ENCODE measurements at places on chromosomes 3 and 15.

DNA sequence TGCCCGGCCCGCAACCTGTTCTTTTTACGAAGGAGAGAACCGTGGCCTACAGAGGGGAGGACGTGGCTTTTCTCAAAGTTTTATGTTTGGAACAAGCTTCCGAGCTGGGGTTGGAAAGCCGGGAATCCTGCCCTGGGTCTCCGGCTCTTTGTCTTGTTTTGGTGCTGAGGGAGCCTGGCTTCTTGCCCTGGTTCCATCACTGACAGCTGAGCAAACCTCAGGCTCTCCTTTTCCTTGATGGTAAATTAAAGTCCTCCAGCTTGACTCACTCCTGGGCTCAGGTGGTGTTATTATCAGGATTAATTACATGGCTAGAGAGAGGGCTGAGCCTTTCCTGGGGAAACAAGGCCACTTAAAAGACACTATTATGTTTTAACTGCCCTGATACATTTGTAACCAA is 289.5 kb upstream of the RGMA start:
- DNase-seq, result no peak
- H3K27me3 ChIP-seq, result no peaks in the 10 kb centered on the region
- no peak overlapping the region for H3K4me3 ChIP-seq
- H3K27ac ChIP-seq, result no peak overlapping the region
- H3K36me3 ChIP-seq, result no peaks in the 10 kb centered on the region

GRCh38 chr15:49507261-49507660 is 84.2 kb downstream of the FGF7 start:
- DNase-seq, result no peak
- H3K27me3 ChIP-seq, result no peaks in the 10 kb centered on the region
- no peak overlapping the region for H3K27ac ChIP-seq
- H3K4me3 ChIP-seq, result no peak overlapping the region
- H3K4me1 ChIP-seq, result peaks cover 5% of the 10 kb centered on the region
- no peaks in the 10 kb centered on the region for H3K36me3 ChIP-seq

- no peak for DNase-seq
- H3K27ac ChIP-seq, result no peak overlapping the region
- H3K4me3 ChIP-seq, result no peak overlapping the region
- peaks cover 5% of the 10 kb centered on the region for H3K4me1 ChIP-seq
- no peaks in the 10 kb centered on the region for H3K36me3 ChIP-seq
Measured at GRCh38 chr3:112763258-112763657, 83.4 kb downstream of the CD200R1L start.

GRCh38 chr3:108158251-108158650 is 64.0 kb downstream of the IFT57 start:
- DNase-seq, result no peak
- H3K27ac ChIP-seq, result no peak overlapping the region
- H3K36me3 ChIP-seq, result no peaks in the 10 kb centered on the region
- no peak overlapping the region for H3K4me3 ChIP-seq
- H3K27me3 ChIP-seq, result no peaks in the 10 kb centered on the region

DNA sequence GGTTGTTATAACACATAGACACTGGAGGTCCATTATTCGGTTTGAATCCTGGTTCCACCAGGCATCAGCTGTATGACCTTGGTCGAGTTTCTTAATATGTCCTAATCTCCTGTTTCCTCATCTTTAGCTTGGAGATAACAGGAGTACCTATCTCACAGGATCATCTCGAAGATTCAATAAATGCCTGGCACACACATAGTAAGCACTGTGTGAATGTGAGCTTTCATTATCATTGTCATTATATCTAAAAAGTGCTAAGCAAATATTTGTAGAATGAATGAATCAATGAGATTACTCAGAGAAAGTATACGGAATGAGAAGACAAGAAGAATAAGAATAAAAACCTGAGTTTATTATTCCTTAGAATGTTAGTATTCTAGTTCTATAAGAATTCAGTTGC is 227.4 kb upstream of the CFAP20DC start:
- H3K27ac ChIP-seq, result no peak overlapping the region
- H3K4me3 ChIP-seq, result no peak overlapping the region
- no peak for DNase-seq
- H3K27me3 ChIP-seq, result no peaks in the 10 kb centered on the region
- H3K4me1 ChIP-seq, result no peaks in the 10 kb centered on the region

GRCh38 chr3:133490468-133491351 is 82.8 kb upstream of the CDV3 start:
- H3K36me3 ChIP-seq, result no peaks in the 10 kb centered on the region
- no peak overlapping the region for H3K4me3 ChIP-seq
- H3K27me3 ChIP-seq, result no peaks in the 10 kb centered on the region
- H3K27ac ChIP-seq, result no peak overlapping the region
- DNase-seq, result no peak
- peaks cover 7% of the 10 kb centered on the region for H3K4me1 ChIP-seq

- H3K4me3 ChIP-seq, result no peak overlapping the region
- H3K4me1 ChIP-seq, result no peaks in the 10 kb centered on the region
- H3K27me3 ChIP-seq, result no peaks in the 10 kb centered on the region
Measured at GRCh38 chr3:4845882-4846281, 133.4 kb upstream of the BHLHE40 start.

GRCh38 chr3:116164039-116164438 is 281.2 kb downstream of the LSAMP start:
- no peak overlapping the region for H3K4me3 ChIP-seq
- H3K27ac ChIP-seq, result no peak overlapping the region
- H3K27me3 ChIP-seq, result no peaks in the 10 kb centered on the region

DNA sequence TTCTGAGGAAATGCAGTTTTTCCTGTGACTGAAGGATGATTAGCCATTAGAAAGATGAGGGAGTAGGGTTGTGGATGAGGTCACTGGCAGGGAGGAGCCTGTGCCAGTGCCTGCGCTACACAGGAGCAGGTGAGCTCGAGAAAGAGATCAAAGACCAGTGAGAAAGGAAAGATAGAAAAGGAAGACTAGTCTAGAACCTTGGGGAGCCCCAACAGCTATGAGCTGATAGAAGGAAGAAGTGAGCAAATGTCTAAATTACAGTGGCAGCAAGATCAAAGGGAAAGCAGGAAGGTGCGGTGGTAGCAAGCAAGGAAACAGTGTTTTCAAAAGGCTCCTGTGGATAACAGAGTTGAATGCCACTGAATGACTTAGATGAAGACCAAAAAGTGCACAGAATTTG is 39.6 kb downstream of the LNP1 start:
- no peaks in the 10 kb centered on the region for H3K4me1 ChIP-seq
- H3K4me3 ChIP-seq, result no peak overlapping the region
- no peak overlapping the region for H3K27ac ChIP-seq
- DNase-seq, result no peak

DNA sequence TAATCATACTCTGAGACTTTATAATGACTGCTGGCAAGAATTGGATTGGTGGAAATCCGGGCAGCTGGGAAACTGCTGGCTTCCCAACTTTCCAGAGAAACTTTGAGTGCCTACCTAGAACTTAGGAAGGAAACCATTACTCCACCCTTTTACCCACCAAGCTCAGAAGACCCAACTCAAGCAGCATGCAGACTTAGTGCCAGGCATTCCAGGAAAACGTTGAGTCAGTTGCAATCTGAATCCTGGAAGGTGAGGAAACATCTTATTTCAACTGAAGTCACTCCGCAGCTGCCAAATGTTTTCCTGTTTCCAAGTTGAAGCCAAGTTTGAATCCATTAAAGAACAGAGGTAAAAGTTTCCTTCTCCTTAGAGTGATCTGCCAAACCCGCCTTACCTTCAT is 126.5 kb downstream of the ZNF385D start:
- H3K27me3 ChIP-seq, result no peaks in the 10 kb centered on the region
- no peak for DNase-seq
- no peak overlapping the region for H3K4me3 ChIP-seq
- no peaks in the 10 kb centered on the region for H3K4me1 ChIP-seq
- no peaks in the 10 kb centered on the region for H3K36me3 ChIP-seq

- H3K27ac ChIP-seq, result no peak overlapping the region
- no peak for DNase-seq
- no peak overlapping the region for H3K4me3 ChIP-seq
Measured at GRCh38 chr3:169857811-169858210, 11.9 kb downstream of the LRRC31 start.
